ENCODE measurements at places on chromosomes 2 and 18.

GRCh38 chr2:58734365-58734764, 493.2 kb upstream of the FANCL start:
- no peak for DNase-seq

- no peak for DNase-seq
Observed at GRCh38 chr18:38718365-38718901, 1152.8 kb upstream of the CELF4 start.

DNA sequence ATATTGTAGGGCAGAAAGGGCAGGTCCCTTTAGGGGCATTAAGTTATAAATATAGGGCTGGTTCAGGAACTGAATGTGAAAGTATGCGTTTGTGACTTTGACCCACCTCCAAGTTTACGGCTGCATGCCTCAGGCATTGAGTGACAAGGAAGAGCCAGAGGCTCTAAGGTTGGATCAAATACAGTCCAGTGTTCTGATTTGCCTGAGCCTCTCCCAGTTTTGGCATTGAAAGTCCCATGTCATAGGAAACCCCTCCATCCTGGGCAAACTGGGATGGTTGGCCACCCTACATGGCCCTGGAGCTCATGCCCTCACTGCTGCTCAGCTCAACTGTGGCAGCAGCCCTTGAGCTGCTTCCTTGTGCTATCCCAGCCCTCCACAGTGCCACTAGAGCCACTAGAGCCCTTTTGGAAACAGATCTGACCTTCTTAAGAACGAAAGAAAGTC, 29.9 kb downstream of the HK2 start:
- DNase-seq, result no peak

DNA sequence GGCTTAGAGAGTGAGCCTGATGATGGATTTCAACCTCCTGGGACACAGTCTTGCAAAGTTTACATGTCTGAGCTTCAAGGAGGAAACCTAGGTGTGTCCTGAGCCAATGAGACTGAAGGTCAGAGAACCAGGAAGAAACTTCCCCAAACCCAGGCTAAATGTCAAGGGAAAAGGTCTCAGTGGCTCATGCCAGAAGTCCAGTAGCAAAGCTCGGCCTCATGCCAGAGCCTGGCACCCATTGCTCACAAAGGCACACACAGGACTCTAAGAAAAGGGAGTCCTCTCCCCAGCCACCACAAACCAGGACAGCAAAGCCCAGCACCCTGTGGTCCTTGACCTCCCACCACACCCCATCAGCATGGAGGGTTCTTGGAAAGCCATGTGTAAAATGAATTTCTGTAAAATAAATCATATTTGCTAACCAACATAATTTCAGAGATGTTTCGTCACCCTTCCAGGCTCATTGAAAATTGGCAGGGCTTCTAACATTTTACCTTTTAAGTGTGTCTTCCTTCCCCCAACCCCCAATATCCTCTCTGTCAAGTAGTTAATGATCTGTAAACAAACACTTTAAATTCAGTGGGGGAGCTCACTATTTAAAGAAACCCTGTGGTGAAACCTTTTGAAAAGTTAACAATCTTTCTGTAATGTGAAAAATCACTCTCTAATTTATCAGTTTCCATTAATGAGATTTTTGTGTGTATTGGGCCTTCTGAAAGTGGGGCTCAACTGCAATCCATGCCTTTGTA, 77.1 kb downstream of the BCL11A start:
- no peak for DNase-seq

DNA sequence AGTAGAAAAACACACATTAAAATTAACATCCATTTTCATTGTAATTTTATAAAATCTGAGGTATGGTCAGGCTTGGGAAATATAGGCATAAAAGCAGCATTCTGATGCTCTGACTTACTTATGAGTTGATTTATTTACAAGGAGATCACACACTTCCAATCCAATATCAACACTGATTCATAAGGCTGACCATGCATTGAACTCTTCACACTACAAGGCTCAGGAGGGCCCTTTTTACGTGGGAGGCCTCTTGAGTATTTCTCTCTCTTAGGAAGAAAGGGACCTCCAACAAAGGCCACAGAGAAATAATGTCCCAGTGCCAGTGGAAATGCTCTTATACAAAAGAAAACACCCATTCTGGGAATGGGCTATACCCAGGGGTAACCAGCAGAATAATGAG, 222.8 kb downstream of the NAPG start:
- DNase-seq, result no peak

DNA sequence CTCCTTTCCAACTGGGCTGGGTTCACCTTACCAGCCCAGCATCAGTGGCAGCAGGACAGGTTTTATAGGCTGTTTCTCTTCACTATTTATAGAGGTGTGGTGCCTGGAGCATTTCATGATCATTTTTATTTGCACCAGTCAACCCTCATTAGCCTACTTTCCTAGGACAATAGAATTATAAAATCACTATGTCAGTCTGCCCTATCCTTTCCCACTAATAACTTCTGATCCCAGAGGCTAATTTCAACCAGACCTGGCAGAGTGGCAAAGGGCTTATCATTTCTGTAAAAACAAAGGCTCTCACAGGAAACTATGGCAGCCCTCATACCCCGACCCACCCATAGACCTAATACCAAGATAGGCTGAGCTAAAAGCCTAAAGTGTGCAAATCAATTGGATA, 243.5 kb upstream of the TMEFF2 start:
- no peak for DNase-seq

- no peak for DNase-seq
Observed at GRCh38 chr18:5393779-5394178, 98.3 kb upstream of the ZBTB14 start.

- DNase-seq, result no peak
Observed at GRCh38 chr18:11372163-11372562, 222.8 kb upstream of the PIEZO2 start.

DNA sequence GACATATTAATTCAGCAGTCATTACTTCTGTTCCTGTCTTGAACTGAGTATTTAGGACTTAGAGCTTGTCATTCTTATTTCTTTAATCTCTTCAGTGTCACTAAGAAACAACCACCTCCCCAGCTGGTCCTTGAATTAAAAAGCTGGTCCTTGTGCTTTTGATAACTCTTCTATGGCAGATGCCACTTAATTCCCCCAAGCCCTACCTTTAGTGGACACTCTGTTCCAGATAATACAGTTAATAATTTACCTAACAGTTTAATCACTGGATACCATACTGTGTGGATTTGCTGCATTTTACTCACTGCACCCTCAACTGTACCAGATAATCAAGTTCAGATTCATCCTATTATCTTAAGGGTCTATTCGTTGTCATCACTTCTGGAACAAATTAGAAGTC, 73.1 kb downstream of the SKA1 start:
- no peak for DNase-seq

GRCh38 chr2:95060446-95061118, 35.1 kb downstream of the MAL start:
- DNase-seq, result no peak

DNA sequence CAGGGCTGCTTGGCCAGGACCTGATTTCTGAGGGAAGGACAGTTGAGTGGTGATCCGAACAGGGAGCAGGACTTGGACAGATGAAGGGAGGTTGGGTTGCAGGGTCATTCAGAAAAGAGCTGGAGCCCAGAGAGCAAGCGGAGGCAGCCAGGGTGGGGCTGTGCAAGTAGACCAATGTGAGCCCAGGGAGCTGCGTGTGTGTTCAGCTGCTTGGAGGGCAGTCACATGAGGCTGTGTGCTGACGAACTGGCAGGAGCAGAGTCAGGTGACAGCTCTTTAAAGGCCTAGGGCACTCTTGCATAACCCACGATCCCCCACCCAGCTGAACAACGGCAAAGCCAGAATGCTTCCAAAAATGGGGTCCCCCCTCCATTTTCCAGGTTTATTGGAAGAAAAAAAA, 4.6 kb upstream of the MLPH start:
- DNase-seq, result peak; percentile 34

GRCh38 chr2:190763901-190764514, 115.1 kb downstream of the NAB1 start:
- no peak for DNase-seq

GRCh38 chr2:24682304-24682703, 110.9 kb downstream of the PTRHD1 start:
- no peak for DNase-seq
